Activated T-cell treated with anti-CD3 and anti-CD28 coated beads, Interleukin-2, amount 50 U/mL, for 72 hours (primary cell): ENCODE measurements at places on chromosomes 7 and 10.
A peak's percentile ranks its signal among the peaks of the same experiment; 100 is the strongest.

DNA sequence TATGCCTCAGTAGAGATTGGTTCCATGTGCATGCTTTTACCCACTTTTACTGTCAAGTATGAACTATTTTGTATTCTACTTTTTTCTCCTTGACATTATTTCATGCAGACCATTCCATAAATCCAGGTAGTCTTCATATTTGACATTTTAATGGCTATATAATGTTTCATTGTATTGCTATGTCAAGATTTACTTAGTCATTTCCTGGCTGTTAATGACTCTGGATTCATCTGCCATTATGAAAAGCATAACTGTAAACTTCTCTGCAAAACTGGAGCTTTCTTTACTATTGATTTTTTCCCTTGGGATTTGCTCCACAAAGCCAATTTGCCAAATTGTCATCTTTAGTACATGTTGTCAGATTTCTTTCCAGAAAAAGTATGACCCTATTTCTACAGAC lies 6.8 kb upstream of the MSRB2 start:
- no peak for DNase-seq

DNA sequence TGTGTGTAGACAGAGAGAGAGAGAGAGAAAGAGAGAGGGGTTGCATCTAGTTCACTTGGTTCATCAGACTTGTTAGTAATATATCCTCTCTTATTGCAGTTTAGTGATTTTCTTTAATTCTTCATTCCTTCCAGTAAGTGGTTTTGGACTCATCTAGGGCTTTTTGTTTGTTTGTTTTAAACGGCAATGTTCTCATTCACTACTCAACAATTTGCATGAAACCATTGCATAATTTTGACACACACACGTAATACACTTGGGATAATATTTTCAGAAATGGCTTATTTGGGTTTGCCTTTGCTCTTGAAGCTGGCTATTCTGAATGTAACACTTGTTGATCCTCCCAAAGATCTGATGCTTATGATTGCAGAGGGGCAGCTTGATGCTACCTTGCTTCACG lies 16.4 kb upstream of the ZNF32 start:
- DNase-seq: no peak

DNA sequence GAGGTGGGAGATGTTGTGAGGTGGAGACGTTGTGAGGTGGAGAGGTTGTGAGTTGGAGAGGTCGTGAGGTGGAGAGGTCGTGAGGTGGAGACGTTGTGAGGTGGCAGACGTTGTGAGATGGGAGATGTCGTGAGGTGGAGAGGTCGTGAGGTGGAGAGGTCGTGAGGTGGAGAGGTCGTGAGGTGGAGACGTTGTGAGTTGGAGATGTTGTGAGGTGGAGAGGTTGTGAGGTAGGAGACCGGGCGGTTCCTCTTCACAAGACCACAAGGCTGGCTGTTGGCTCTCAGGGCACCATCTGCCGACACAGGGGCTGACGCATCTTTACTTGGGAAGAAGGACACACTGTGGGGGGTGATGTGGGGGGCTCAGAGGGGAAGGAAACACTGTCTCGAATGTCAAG lies 34.7 kb upstream of the SHH start:
- DNase-seq: no peak

- DNase-seq: no peak
Measured at GRCh38 chr10:100873827-100874326, 38.9 kb upstream of the SLF2 start.

DNA sequence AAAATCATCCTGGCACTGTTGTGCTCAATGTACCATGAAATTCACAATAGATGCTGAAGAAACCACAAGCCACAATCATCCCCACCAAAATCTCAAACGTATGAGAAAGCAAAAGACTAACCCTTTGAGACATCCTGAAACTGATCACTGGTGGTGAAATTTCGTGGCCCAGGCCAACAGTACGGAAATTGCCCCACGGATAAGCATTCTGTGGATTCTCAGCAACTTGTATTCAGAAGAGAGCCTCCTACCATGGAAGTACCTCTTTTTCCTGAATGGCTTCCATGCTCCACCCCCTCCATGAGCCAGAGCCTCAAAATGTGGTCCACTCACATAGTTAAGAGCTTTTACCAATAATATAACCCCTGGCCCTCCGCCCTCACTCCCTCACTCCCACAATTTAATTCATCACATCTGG lies 163.9 kb upstream of the AUTS2 start:
- DNase-seq: peak; percentile 1

GRCh38 chr7:102967798-102968197 lies 55.0 kb downstream of the LRRC17 start:
- no peak for DNase-seq

DNA sequence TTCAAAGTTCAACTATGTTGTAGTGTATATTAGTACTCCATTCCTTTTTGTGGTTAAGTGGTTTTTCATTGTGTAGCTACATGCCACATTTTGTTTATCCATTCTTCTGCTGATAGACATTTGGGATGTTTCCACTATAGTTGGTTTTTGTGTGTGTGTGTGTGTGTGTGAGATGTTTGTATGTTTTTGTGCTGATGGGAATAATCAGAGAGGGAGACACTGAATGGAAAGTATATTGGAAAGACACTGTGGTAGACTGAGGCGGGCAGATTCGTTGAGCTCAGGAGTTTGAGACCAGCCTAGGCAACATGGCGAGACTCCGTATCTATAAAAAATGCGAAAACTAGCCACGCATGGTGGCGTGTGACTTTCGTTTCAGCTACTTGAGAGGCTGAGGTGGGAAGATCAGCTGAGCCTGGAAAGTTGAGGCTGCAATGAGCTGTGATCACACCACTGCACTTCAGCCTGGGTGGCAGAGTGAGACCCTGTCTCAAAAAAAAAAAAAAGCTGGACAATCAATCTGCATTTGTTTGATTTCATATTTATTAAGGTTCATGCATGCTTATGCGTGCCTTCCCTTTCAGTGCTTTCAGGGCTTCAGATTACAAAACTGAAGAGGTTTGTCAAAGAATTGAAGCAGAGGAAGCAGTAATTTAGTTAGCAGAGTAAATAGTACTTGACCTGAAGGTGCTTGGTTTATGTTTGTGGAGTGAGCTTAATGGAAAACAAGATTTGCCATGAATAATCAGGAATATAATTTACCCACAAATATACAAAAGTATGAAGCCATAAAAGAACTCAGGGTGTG lies 14.7 kb downstream of the SEC24C start:
- no peak for DNase-seq

DNA sequence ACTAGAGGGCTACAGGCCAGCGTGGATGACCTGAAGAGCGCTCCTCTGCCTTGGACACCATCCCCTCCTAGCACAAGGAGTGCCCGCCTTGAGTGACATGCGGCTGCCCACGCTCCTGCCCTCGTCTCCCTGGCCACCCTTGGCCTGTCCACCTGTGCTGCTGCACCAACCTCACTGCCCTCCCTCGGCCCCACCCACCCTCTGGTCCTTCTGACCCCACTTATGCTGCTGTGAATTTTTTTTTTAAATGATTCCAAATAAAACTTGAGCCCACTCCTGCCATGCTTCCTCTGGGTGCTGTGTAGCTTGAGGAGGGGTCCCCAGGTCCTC lies 4.5 kb downstream of the SNCG start:
- DNase-seq: no peak
